Amniotic stem cell (primary cell): ENCODE measurements at places on chromosomes 2 and 18.

- DNase-seq, result no peak
These were observed 298.4 kb upstream of the MMADHC start for GRCh38 chr2:149885946-149886345.

DNA sequence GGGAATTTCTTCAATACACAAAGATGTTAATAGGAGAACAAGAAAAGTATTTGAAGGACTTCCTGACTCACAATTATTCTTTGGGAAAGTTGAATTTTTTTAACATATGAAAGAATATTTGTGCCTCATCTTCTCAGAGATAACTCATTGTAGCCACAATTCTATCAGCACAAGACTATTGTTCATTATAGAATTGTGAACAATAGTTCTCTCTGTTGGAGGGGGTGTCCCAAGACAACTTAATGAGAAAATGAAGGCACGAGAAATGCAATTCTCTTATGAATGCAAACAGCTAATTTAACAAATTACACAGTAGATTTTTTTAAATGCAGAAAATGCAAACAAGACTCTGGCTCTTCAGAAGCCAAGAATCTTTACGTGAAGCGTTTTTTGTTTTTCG, 157.0 kb downstream of the BARD1 start:
- DNase-seq, result no peak

- no peak for DNase-seq
These were observed 39.7 kb upstream of the ACAA2 start for GRCh38 chr18:49853011-49853410.

GRCh38 chr2:20326163-20326780, 24.4 kb downstream of the PUM2 start:
- DNase-seq, result peak; percentile 36

DNA sequence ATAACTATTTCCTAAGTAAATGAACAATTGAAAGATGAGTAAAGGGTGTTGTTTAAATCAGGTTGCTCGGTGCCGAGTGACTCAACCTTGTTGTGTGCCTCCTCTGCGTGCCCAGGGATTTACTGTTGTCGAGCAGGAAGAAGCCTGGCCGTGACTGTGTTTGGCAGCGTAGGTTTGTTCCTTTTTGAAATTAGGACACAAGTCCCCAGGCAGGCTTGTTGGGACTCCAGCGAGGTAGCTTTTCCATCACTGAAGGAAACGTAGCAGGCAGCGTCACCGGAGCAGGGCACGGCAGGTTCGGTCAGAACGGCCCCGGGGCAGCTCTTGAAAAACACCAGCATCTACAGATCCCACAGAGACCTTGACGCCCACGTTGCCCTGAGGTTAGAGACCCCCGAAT, 48.6 kb downstream of the TMEM18 start:
- DNase-seq, result no peak

DNA sequence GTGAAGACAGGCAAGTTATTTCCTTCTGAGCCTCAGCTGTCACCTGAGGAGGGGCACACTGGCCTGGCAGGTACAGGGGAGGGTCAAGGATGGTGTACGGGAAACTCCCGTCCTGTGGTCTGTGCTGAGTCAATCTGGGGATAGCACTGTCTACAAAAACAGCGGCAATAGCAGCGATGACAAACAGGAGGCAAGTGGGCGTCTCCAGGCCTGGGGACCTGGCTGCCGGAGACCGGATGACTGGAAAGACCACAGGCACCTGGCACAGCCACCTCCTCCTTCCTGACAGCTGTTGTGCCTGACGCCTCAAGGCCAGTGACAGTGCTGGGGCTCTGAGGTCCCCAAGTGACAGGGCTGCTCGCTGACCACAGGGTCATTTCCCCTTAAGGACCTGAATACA, 202.1 kb upstream of the HS6ST1 start:
- DNase-seq, result no peak

DNA sequence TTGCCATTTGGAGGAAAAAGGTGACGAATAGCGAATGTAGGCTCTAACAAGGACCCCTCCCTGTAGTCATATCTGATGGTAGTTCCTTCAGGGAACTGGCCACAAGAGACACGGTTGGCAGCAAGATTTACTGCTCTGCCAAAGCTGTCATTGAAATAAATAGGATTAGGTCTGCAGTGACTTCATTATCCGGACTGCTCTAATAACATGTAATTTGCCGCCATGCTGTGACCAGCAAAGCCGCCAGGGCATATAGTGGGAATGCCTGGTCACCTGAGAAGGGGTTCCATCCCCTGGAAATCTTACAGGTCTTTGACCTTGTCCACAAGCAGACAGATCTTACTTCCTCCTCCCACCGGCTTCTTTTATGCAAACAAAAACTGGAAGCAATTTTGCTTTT, 59.4 kb upstream of the LAPTM4A start:
- DNase-seq, result no peak

DNA sequence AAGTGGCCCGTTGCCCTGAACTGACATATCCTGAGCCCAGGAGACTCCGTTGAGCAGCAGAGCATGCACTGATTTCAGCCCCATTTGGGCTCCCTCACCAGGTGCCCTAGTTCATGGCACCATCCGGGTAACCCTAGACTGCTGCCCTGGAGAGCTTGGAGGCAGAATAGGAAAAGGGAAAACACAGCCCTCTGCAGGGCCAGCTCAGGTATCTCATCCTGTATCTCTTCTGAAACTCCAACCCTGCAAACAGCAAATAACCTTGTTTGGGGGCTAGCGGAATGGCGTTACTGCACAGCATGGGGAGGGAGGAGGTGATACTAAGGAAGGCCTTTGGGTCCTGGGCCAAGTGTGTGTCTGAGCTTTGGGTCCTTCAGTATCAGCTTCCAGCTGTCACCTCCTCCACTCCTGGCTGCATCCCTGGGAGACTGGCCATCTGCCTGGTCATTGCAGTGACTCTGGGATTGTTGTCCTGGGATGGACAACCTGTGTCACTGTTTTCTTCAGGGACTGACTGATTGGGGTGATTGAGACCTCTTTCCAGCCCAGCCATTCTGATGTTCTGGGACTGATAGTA, 233.8 kb upstream of the SKOR2 start:
- DNase-seq, result no peak

DNA sequence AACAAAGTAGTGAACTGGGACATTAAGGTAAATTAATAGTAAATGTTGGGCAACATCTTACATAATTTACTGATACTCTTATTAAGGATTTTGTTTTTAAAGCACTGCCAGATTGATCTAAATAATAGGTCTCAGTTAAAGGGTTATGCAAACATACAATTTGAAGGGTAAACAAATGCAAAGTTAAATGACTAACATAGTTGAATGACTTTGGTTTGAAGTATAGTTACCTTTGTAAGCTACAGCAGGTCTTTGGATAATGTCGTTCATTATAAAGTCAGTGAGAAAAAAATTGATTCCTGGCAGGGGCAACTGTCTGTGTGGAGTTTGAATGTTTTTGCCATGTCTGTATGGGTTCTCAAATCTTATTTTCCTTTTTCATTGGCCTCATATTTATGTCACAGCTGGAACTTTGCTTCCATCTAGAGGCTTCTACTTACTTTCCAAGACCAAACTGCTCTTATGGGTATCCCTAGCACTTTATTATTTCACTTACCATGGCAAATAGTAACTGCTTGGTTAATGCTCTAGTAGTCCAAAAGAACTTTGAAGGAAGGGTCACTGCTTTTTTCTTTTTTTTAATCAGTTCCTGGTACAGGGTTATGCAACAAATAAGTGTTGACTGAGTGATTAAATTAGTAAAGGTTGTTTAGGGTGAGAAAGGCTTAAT, 107.8 kb downstream of the NBEAL1 start:
- no peak for DNase-seq

DNA sequence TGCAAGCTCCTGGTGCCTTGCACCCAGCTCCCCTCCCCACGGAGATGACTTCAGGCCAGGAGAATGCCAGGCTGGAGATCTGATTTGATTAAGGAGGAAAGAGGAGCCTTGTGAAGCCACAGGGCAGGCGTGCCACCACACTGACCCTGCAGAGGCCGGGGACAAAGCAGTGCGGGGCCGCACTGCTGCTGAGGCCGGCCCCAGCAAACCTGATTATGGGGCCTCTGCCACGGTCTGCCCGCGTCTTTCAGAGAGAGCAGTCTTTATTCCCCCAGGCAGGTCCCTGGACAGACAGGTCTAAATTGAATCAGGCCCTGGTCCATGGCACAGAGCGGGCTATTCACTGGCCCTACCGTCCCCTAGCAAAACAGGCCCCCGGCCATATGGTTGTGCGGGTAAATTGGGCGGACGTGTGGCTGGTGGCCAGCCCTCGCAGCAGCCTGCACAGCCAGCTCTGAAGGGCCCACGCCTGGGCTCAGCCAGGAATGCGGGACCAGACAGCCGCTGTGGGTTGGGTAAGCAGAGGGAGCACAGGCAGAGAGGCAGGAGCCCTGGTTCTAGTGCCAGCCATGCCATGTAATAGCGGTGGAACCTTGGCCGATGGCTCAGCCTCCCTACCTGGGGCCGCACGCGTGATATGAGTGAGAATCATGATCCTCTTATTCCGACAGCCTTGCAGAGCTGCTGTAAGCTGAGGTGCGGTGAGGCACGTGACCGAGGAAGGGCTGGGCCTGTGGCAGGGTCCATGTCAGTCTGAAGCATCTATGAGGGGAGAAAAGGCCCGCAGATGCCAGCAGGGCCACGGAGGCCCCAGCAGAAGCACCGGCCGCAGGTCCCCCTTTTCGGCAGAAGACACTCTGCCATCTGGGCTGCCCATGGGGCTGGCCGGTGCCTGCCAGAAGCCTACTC, 97.3 kb upstream of the MYCN start:
- DNase-seq, result no peak

- no peak for DNase-seq
These were observed 38.0 kb downstream of the KYNU start for GRCh38 chr2:142915502-142915901.

DNA sequence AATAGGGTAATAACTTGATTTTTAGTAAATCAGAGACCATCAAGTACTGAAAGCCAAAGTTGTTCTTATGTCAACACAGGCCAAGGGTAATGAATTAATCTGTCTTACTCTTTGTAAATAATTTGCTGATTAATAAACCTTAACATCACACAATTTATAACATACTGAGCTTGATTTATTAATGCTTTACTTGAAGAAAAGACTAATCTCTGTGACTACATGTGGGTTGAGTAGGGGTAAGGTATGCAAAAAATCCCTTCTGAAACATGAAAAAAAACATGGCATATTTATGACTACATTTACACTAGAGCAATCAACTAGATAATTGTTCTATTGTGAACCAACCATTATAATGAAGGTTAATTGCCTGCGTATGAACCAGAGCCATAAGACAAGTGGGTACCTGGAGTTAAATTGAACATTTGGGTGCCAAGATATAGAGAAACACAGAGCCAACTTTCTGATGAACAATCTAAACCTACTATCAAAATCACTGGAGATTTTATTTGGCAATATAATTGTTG, 67.7 kb upstream of the GRB14 start:
- DNase-seq, result no peak

DNA sequence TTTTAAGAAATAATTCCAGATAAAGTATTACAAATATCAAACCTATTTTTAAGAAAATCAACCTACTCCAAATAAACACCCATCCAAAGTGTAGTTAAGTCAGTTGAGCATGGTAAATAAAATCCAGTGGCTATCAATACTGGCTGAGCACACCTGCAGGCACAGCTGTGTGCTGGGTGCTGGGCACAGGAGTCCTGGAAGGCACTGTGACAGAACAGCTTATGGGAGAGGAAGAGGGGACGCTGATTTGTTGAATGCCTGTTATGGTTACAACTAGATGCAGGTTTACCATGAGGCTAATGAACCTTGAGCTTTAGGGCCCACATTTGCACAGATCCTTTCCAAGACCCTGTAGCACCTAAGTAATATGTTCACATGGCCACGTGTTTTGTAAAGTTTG, 202.7 kb downstream of the MTX2 start:
- DNase-seq, result no peak

DNA sequence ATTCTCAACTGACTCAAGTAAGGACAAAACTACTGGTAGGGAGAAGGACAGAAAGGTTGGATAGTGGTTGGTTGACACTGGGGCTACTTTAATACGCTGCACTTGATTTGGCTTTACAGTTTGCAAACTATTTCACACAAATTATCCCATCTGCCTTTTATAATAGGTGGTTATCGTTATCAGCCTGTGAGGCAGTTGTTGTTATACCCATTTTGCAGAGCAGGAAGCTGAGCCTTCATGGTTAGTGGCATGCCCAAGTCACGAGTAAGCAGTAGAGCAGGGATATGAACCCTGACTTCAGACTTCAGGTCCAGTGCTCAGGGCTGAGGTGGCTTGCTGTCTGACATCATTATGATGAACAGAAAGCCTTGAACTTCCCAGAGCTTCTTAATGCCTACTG, 5.3 kb downstream of the CTIF start:
- DNase-seq, result no peak

- no peak for DNase-seq
These were observed 204.0 kb downstream of the ZNF521 start for GRCh38 chr18:25147877-25148488.

- no peak for DNase-seq
These were observed 6.8 kb upstream of the CIB4 start for GRCh38 chr2:26647981-26648380.

GRCh38 chr2:127143841-127144782, 37.2 kb upstream of the BIN1 start:
- no peak for DNase-seq

DNA sequence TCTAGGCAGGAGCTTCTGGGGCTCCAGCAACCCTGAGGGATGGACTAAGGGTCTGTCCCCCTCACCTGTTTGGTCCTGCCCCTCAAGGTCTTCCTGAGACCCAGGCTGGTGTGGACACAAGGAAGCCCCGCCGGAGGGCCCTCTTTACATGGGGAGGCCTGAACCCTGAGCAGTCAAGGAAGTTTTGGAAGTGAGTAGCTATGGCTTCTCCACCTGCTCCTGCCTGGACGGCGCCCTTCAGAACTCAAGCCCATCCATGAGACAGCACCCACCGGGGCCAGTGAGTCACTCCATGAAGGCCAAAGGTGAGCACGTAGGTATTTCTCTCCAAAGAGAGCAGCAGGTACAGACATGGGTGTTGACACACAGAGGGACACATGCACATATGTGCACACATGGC, 98.2 kb upstream of the CTDP1 start:
- DNase-seq, result no peak

DNA sequence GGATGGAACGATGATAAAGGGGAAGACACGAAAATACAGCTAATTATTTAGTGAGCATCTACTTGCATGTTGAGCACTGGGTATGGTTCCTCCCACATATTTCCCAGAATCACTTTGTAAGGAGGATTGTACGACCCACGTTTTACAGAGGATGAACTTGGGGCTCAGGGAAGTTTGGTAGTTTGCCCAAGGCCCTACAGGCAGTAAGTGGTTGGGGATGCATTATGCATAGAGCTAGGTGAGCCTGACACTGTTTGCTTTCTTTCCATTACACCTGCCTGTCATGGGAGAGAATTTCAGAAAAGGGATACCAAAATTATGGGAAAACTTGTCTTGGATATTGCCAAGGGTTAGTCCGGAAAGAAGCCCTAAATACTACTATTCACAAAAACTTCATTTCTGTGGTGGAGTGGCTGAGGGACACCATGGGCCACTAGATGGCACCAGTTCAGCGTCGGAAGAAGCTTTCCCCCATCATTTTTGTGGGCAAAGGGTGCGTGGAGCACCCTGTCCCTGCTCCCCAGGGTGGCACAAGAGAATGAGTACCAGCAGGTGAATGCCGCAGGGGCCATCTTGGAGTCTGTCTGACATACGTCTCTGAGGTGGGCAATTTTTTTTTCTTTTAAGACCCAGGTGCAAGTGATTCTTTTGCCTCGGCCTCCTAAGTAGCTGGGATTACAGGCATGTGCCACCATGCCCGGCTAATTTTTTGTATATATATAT, 23.5 kb upstream of the C18orf32 start:
- no peak for DNase-seq

- no peak for DNase-seq
These were observed 541.0 kb upstream of the KLHL29 start for GRCh38 chr2:22843919-22844537.

- no peak for DNase-seq
These were observed 504.7 kb downstream of the KCNJ3 start for GRCh38 chr2:155203178-155203577.
